ENCODE measurements at places on chromosomes 4 and X.

- DNase-seq = no peak
Measured at GRCh38 chr4:11878241-11878640, 449.5 kb upstream of the HS3ST1 start.

DNA sequence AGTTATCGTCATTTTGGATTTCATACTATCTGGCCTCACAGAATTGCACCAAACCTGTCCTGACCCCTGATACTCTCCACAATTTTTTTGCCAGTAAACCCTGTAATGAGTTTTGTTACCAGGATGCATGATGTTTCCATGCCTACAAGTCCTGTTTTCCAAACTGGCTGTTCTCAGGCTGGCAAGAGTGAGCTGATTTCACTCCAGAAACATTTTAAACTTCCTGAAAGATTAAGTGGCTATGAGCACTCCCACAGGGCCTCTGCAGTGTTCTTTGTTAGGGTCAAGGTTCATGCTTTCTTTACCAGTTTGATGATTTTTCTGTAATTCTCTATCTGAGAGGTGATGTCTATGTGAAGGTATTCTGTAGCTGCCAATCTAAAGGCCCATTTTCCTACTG, 31.7 kb upstream of the PDLIM3 start:
- DNase-seq = no peak

GRCh38 chrX:120559804-120560203, 958 bp downstream of the CUL4B start:
- peak; percentile 28 for DNase-seq

DNA sequence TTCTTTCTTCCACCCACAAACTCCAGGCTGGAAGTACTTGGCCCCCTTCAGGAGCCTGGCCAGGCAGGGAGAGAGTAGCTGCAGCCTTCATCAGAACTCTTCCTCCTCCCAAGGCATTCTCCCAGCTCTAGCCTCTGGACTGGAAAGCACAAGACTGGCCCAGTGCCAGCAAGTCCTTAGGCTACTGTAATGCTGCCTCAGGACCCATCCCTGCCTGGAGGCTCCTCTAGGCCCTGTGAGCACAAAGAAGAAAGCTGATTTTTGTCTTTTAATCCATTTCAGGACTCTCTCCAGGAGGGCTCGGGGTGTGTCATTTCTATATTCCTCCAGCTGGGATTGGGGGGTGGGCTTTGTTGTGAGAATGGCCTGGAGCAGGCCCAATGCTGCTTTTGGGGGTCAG, 10.8 kb downstream of the AWAT2 start:
- DNase-seq = no peak
